ENCODE measurements at places on chromosomes 1 and 21.

GRCh38 chr1:64136752-64137411 is 66.5 kb upstream of the UBE2U start:
- peak; percentile 95 for DNase-seq

- no peak for DNase-seq
These were observed 193.7 kb upstream of the OLFM3 start for GRCh38 chr1:102190429-102190828.

DNA sequence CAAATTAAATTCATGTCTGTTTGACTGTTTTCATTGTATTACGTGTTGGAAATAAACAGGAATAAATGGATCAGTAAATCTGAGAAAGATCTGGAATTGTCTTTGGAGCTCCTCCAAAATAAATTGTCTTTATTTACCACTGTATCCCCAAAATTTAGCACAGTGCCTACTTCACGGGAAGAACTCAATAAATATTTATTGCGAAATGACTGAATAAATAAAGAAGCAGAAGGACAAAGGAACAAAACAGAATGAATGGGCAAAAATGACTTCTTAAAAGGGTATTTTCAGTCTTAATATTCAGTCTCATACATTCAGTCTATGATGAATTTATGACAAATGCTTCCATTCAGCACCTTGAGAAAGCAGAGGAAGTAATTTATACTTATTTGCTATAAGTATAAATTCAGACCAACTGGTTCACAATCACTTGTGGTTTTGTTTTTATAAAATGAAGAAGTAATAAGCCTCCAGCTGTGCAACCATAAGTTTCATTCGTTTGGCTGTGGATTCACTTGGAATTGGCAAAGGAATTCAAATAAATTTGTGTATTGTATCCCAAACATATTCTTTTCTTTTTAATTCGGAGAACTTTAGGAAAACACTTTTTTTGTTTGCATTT is 19.2 kb upstream of the PRKAA2 start:
- no peak for DNase-seq

DNA sequence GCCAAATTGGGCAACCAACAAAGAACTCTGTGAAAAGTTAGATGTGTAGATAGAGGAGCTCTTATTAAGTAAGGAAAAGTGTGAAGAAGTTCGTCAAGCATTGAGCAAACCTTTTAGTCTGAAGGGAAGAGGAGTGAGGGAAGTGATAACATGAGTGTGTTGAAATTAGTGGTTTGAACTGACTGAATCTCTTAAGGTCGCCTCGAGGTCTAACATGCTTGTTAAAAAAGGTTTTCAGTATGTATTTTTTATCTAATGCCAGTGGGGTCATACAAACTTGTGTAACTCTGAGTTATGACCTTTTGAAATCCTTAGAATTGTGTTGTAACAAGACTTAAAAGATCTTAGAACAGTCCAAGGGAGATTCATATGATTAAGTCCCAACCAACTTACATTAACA is 34.1 kb downstream of the SOAT1 start:
- DNase-seq: peak; percentile 27

- DNase-seq: no peak
These were observed 25.2 kb downstream of the PSEN2 start for GRCh38 chr1:226895644-226896043.

GRCh38 chr1:3534803-3535637 is 76.3 kb downstream of the MEGF6 start:
- DNase-seq: no peak

DNA sequence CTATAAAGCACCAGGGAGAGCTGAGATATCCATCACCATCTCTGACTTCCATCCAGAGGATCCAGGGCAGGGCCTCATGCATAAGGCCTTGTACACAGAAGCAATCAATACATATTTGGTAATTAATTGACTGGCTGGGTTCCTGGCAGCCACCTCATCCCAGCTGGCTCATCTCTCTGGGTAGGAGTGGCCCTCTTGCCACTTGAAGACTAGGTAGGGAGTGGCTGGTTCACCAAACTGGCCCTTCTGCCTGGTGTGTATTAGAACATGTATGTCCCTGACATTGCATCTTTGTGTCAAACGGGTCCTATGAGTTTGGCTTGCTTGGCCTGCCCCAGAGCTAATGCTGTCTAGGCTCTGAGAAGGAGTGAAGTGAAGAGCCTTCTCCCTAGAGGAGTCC is 11.8 kb downstream of the NUAK2 start:
- no peak for DNase-seq

DNA sequence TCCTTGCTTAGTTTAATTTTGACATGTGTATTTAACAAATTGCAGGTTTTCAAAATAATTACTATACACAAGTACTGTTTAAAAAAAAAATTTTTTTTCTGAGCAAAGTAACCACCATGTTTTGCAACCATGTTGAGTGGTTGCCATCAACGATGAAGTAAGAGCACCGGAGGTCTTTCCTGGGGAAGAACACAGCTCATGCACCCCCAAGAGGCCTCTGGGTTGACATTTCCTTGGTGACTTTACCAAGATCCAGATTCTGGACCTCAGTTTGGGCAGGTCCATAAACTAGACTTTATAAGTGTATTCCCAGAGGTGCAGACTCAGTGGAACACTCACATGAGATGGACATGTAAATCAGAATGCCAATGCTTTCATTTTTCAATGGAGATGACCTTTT is 36.8 kb upstream of the RALGPS2 start:
- no peak for DNase-seq

DNA sequence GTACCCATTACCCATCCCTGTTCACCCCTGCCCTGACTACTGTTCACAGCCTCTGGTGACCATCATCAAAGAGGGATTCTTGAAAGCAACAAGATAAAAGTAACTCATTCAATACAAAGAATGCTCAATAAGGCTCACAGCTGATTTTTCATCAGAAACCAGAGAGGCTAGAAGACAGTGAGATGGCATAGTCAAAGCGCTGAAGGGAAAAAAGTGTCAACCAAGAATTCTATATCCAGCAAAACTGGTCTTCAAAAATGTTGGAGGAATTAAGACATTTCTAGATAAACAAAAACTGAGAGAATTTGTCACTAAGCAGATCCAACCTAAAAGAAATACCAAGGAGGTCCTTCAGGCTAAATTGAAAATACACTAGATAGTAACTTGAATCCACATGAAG is 27.1 kb downstream of the CSF1 start:
- no peak for DNase-seq

GRCh38 chr1:19582318-19582717 is 61.8 kb upstream of the NBL1 start:
- DNase-seq: no peak

DNA sequence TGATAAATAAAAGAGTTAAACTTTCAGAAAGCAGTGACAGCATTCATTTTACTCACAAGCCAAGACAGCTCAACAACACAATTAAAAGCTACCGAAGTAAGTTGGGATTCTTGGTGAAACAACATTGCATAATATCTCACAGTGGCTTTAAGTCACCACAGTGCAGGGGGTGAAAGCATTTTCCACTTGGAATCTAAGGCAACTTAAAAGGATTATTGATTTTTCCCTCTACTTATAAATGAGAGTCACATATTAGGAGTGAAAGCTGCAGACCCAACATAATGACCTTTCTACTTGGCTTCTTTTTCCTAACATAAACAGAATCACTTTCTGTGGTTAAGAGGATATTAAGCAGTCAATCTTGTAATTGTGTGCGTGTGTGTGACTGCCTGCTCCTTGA is 536.6 kb upstream of the CXADR start:
- peak; percentile 8 for DNase-seq

DNA sequence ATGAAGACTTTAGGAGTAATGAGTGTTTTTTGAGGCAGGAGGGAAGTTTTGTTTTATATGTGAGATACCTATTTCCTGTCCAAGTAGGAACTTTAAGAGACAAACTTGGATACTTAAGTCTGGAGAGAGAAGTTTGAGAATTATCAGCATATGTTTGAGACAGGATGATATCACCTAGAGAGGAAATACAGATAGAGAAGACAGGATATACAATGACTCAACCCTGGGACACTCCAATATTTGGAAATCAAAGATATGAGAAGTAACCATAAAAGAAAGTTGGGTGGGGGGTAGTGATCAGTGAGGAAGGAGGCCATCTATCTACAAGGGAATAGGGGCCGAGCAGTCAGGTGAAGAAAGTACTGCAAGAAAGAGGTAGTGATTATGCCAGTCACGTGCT is 6.5 kb downstream of the LCE7A start:
- no peak for DNase-seq

GRCh38 chr1:205918955-205919746 is 24.1 kb downstream of the SLC26A9 start:
- DNase-seq: peak; percentile 84

Measured in fibroblast of lung (primary cell).